ENCODE measurements at places on chromosomes 6 and 20.

- DNase-seq = no peak
Observed at GRCh38 chr20:13149371-13150105, 71.5 kb upstream of the ISM1 start.

GRCh38 chr20:44858606-44859360 lies 26.7 kb upstream of the YWHAB start:
- peak; percentile 53 for DNase-seq

- no peak for DNase-seq
Observed at GRCh38 chr6:42336431-42336830, 115.3 kb downstream of the TRERF1 start.

DNA sequence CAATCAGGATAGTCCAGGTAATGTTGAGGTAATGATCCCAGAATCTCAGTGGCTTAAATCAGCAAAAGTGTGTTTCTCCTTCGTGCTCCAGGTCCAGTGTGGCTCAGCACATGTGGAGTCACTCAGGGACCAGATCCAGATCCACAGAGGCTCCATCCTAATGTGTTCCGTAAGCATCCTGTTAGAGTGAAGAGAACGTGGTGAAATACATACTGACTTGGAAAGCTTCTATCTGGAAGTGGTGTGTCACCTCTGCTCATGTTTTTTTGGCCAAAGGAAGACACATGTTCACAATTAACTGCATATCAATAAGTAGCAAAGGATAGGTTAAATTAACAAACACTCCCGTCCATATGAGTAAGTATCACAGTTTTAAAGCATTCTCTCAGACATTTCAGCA lies 26.8 kb upstream of the PREP start:
- DNase-seq = no peak

- no peak for DNase-seq
Observed at GRCh38 chr20:20037960-20038359, 14.3 kb downstream of the CRNKL1 start.

- DNase-seq = no peak
Observed at GRCh38 chr20:50559856-50560638, 49.9 kb downstream of the PTPN1 start.

- DNase-seq = peak; percentile 46
Observed at GRCh38 chr6:43771858-43772680, 2.1 kb downstream of the VEGFA start.

DNA sequence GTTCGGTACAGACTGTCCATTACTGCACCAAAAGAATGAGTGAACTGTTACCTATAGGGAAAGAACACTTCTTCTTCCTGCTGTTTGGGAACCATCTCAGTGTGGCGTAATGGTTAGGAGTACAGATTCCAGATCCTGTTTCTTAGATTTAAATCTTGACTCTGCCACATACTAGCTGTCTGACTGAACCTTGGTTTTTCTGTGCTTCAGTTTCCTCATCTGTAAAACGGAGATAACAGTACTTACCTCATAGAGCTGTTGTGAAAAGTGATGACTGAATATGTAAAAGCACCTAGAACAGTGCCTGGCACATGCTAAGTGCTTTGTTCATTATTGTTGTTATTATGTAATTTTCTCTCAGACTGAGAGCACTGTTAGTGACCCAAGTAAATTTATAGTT lies 39.8 kb downstream of the STX11 start:
- no peak for DNase-seq

GRCh38 chr20:40646361-40646760 lies 42.7 kb downstream of the MAFB start:
- DNase-seq = no peak

DNA sequence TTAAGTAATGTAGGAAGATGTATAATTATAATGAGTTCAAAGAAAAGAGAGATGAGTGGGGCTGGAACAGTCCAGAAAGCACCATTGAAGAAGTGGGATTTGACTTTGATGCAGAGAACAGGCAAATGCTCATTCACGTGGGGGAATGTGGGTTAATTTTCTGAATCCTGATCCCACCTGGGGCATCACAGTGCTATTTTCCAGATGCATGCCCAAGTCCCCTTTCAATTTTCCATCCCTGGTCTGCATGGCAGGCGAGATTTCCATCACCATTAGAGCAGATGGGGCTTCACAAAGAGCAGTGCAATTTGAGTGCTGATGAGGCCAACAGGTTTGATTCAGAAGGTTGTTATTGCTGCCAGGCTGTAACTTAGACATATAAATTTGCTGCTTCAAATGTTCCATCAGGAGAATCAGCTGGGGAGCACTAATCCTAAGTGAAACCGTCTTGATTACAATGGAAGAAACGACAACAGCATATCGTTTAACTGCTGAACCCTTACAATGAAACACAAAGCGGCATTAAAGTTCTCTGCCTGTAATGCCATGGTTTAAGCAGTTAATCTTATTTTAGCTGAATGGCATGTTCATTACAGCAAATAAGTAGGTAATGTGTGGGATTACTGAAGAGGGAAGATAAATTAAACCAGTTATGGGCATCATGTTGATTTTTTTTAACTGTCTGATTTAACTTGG lies 45.2 kb downstream of the OSTM1 start:
- DNase-seq = no peak

- no peak for DNase-seq
Observed at GRCh38 chr6:62721408-62721807, 435.4 kb upstream of the KHDRBS2 start.

DNA sequence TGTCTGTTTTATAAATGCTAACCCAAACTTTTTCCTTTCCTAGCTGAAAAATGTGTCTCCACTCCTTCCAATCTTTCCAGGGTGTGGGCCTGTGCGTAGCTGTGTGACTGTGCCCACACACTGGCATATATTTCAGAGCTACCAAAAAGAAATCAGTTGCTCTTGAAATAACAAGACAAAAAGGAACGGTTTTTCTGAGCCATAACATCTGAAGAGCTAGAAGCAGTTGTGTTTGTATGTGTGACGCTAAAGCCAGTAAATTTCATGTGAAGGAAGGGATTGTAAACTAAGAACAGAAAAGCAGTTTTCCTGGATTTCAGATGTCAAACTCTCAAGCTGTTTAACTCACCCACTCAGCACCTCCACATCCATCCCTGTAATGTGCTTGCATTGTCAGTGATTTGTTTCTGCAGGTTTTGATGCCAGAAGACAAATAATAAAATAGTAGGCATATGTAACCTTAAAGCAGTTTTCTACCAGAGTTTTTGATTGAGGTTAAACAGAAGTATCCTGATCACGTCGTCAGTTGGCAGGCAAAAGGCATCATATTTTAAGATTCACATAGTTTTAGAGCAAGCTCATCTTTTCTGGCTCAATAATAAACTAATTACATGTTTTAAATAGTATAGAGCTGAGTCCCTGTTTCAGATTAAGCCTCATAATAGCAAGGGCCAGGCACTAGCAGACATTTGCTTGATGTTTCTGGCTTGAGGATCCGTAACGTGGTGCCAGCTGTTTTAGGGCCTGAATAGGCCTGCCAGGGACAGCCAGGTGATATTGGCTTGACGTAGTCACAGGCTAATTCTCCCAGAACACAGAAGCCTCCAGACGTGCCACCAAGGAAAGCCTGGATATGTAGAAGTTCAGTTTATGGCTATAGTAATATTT lies 90.9 kb downstream of the FOXO3 start:
- no peak for DNase-seq

DNA sequence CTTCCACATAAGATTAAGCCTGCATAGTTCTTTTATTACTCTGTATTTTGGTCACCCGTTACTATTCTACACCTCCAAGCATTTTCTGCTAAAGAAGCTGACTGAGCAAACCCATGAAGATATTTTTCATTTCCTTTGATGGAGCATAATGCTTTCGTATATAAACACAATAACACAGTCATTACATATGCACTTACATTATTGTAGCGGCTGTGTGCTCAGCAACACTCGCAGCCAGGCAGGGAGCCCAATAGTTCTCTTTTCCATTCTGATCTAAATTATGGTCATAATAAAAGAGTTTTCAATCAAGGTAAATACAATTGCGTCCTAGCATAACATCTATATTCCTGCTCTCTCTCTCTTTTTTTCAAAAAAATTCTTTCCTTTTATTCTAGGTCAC lies 69.6 kb upstream of the TFB1M start:
- DNase-seq = no peak

- peak; percentile 76 for DNase-seq
Observed at GRCh38 chr6:26251354-26252076, 113.5 kb upstream of the BTN3A2 start.

DNA sequence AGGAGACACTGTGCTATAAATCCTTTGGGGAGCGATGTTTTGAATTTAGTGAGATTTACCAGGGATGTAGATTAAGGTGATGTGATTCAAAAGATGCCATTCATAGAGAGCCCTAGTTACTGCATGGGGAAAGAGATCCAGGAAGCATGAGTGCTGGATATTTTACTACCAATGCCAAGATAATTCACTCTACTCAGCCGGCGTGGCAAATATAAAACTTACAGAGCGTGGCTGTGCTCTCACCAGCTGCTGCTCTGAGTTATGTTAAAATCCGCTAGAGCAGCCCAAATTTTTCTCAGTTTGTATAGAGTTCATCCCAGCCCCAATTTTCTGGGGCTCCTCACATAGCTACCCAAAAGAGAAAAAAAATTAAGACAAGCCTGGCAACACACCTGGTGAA lies 48.6 kb downstream of the BFSP1 start:
- DNase-seq = no peak

DNA sequence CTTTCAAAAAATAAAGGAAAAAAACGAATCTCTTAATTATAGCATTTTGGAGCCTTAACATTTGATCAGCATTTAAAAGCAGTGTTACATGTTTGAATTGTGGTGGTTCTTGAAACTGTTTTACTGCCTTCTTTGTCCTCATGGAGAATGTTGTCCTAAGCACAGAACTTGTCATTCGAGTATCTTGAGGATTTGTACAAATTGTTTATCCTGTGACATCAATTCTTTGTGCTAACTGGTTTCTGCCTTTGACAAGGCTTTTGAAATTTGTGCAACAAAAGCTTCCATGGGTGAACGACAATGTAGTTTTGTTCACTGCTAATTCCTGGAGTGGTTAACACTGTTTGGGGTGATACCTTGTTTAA lies 130.8 kb downstream of the SCAF8 start:
- DNase-seq = no peak

DNA sequence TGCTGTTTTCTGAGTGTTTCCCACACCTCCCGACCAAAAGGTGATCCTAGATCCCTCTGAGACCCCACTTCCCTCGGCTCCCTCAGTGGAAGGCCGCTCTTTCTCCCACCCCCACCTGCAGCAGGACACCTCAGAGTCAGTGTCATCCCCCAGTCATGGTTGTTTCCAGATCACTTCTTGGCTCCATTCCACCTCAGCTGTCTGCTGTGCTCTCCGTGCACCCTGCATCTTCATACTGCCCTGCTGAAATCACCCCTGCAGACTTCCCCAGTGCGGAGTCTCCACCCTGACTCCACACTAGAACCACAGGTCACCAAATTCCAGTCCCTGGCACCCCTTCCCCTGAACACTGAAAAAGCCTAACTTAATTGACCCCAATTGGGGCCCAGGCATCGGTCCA lies 255.1 kb upstream of the CDYL start:
- no peak for DNase-seq

- DNase-seq = no peak
Observed at GRCh38 chr6:54579011-54579410, 267.6 kb upstream of the FAM83B start.

- DNase-seq = peak; percentile 93
Observed at GRCh38 chr20:16530201-16530681, 43.0 kb downstream of the KIF16B start.

DNA sequence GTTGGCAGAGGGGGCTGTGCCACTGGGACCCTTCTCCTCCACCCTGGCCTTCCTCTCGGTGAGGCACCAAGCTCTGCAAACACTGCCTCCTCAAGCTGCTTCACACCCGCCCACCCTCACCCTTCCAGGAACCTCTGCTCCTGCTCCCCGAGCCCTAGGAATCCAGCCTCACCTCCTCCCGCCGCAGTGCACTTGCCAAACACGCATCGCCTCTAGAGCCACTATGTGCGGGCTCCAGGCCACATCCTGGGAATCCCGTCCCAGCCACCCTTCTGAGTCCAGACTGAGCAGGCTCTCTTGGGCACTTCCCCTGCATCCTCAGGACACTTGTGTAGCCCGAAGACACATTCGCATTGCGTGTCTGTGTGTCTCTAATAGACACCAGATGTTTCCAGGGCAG lies 18.5 kb downstream of the PSMG4 start:
- no peak for DNase-seq

DNA sequence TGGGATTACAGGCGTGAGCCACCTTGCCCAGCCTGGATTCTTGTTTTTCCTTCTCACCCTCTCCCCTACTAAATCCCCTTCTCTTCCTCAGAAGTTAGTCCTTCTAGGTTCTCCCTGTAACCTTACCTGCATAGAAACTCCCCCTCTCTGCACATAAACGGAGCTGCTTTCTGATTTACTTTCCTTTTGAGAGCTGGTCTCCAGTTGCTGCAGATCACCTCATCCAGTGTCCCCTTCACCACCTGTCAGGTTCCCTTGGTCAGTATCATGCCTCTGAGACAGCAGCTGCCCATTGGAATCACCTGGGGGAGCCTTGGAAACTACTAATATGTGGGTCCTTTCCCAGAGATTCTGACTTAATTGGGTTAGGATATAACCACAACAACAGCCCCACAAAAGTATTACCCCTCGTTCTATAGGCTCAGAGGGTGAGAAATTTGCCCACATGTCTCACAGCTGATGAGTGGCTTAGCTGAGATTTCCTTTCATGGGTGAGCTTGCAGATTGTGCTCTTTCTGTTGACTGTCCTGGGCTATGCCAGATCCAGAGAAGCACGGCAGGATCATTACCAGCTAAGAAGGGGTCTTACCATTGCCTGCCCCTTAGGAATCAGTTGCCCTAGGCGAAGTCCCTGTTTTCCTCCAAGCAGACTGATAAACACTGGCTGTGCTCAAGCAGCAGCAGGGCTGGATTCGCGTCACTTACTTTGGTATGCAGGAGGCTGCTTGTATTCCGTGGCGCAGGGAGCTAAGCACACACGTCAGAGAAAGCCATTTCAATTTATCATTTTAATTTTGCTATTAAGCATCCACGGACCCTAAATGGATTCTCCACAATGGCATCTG lies 51.3 kb downstream of the AKAP12 start:
- DNase-seq = no peak

- DNase-seq = no peak
Observed at GRCh38 chr6:136387316-136387715, 97.7 kb upstream of the BCLAF1 start.

GRCh38 chr6:108161724-108162282 lies 4.0 kb upstream of the NR2E1 start:
- DNase-seq = no peak

DNA sequence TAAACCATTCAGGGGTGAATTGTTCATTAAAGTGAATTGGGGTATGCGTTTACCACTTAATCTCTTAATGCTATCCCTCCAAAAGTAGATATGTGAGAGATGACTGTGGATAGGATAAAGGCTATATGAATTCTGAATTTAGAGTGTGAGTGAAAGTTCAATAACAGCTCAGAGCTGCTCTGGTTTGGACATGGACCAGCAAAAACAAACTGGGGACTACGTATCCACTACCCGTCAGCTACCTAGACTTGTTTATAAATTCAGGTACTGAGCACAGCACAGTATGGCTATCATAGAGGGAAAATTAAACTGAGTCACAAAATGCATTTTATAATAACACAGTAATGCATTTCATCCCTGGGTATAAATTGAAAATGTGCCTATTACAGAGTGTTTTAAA lies 44.4 kb downstream of the HDDC2 start:
- no peak for DNase-seq
